ENCODE measurements at places on chromosomes 13 and 19.

GRCh38 chr19:3678188-3678587 is 22.1 kb downstream of the PIP5K1C start:
- DNase-seq = no peak

DNA sequence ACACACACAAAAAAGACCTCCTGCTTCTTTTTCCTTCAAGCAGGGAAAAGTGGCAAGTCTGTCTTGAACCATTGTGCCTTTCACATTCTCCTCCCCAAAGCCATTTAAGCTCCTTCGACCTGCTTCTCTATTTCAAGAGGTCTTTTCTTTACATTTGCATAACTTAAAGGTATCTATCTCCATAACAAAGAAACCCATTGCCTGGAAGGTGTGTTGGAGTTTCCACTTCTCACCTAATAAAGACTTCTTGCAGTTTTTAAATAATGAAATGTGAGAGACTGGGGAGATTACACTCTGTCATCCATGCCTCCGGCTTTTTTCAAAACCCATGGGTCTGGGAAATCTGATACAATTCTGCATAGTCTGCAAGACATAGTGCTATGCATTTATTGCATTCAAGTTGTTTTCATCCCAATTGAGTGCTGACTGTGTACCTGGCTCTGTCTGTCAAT is 41.8 kb upstream of the NBEA start:
- no peak for DNase-seq

DNA sequence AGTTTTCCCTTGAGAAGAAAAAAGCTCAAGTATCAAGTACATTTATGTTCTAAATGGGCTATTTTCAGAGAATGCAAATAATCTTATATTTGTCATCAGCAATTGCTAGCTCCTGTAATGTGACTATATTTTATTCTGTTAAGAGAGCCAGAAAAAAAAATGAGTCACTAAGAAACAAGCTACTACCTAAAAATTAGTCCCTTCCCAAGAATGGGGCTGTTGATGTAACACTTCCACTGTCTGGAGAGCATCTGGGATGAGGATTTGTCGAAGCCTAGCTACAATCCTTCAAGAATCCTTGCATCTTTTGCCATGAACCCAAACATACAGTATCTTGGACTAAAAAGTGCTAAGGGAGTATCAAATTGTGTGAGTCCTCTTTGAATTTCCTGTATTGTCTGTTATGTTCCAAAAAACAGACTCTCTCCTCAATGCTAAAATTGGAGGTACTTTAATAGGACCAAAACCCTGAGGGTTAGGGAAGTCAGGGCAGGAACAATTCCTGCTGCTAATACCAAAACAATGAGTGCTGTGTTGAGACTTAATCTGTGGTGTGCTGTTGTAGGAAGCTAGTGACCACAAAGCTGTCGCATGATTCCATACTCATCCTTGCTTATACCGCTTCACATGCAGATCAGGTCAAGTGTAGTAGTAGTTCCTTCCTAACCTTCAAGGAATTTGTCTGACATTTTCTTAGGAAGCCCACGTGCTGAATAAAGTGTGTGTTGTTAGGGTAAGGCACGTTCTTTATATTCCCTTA is 4.9 kb upstream of the ZC3H13 start:
- no peak for DNase-seq

- DNase-seq = no peak
These were observed 4.2 kb downstream of the NEK3 start for GRCh38 chr13:52155177-52155576.

- no peak for DNase-seq
These were observed 19.6 kb downstream of the ZBTB7A start for GRCh38 chr19:4046946-4047683.

DNA sequence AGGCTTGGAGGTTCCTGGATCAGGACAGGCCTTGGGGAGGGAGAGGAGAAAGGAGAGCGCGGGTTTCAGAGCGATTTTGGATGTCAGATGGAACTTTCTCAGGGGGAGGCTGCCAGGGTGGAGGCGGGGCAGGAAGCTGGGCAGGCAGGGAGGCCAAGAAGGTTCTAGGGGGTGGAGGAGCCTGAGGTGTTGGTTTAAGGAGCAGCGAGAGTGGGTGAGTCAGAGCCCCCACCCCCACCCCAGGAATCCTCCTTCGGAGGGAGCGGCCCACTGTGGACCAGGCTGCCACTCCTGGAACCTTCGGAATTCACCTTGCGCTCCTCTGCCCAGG is 15.9 kb upstream of the NOP53 start:
- no peak for DNase-seq

DNA sequence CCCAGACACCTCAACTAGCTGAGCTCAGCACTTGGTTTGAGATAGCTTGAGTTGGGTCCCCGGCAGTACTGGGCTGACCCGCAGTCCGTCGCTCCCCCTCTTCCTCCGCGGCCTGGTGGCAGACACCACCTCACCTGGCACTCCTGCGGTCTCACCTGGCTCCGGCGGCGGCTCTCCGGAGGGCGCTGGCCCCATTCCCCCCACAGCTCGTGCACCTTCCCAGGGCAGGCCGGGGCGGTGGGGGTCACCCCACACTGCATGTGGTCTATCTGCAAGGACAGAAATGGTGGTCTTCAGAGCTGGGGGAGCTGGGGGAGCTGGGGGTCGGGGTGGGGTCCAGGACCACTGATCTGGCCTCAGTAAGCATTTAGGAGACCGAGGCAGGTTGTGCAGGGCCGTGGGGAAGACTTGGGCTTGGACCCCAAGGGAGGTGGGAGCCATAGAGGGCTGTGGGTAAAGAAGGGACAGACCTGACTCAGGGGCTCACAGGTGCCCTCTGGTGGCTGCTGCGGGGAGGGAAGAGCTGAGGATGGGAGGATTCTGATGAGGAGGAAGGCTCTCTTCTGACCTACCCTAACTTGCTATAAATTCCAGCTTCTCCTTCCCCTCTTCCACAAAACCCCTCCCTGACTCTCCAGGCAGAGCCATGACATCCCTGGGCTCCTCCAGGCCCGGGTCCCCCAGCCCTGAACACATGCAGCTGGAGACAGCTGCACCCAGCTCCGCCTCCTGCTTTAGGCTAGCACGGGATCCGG is 6.7 kb upstream of the PLIN4 start:
- no peak for DNase-seq

DNA sequence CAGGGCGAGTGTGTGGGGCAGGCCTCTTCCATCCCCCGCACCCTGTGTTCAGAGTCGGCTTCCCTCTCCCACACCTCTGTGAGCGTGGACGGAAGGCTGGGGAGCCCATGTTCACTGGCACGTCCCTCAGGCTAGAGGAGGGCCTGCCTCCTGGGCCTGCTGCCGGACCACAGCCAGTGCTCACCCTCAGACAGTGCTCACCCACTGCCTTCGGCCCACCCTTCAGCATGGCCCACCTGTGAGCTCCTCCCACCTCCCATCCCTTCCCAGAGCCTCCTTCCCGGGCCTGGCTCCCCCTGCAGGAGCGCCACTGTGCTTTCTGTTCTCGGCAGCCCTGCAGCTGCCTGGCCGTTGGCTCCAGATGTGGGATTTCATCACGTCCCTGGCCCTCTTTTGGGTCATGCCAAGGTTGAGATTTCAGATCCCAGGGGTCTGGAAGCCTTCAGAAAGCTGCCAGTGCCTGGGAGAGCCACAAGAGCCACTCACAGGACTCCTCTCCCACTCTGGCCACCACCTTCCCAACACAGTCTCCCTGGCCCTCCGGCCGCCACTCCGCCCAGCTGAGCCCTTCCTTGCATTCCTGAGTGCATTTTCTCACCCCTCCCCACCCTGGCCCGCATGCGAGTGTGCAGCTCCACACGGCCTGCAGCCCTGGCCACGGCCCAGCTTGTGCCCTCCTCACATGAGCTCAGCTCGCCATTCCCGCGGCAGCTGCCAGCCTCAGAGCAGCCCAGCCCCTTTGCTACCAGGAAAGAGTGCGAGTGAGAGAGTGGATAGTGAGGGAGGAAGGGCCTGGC is 25.3 kb downstream of the CAPN12 start:
- DNase-seq = no peak

DNA sequence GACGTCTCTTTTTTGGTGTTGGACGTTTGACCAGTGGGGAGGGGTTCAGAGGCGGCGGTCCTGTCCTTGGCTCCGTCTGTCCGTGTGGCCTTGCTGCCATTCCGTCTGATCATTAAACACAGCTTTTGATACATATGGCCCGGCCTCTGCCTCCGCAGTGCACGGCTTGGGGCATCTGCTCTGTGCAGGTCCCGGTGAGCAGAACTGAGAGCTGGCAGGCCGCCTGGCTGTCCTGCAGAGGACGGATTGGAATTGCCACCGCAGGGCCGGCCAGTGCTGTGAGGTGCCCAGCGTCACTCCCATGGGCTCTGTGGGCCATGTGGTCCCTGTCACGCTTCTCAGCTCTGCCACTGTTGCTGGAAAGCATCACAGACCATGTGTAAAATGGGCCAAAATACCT is 5.4 kb upstream of the TMPRSS9 start:
- DNase-seq = no peak

Data from HS-5 (cell line).